ENCODE measurements at places on chromosomes 5 and 9. TPM values are rescaled to one million over a fixed set of nuclear protein-coding genes. Genes with fewer than 3 reads are reported as not detected.

The ASB6 gene
- total RNA-seq = 14.6 TPM

The ACOT12 gene
- not detected for total RNA-seq

The ALDH1B1 gene
- 10.8 TPM for total RNA-seq

The WDR38 gene
- total RNA-seq = 6.6 TPM

The MARVELD2 gene
- total RNA-seq = 26.2 TPM

DNA sequence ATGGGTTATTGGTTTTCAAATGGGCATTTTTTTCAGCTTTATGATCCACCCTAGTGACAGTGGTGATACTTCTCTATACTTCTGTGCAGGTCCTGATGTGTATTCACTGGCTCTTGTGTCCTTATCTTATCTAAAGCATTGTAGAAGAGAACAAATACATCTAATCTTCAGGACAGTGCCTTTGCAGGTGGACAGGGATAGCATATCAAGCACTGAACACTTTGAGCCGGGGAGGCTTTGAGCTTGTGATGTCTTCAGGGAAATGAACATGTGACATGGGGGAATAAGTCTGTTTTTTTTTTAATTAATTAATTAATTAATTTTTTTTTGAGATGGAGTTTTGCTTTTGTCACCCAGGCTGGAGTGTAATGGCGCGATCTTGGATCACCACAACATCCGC, 115.5 kb upstream of the KLF4 start:
- DNase-seq = no peak

- DNase-seq = no peak
Measured at GRCh38 chr9:136551401-136552116, 5.7 kb upstream of the NOTCH1 start.

- no peak for DNase-seq
Measured at GRCh38 chr9:137176302-137177182, 4.7 kb upstream of the TMEM210 start.

DNA sequence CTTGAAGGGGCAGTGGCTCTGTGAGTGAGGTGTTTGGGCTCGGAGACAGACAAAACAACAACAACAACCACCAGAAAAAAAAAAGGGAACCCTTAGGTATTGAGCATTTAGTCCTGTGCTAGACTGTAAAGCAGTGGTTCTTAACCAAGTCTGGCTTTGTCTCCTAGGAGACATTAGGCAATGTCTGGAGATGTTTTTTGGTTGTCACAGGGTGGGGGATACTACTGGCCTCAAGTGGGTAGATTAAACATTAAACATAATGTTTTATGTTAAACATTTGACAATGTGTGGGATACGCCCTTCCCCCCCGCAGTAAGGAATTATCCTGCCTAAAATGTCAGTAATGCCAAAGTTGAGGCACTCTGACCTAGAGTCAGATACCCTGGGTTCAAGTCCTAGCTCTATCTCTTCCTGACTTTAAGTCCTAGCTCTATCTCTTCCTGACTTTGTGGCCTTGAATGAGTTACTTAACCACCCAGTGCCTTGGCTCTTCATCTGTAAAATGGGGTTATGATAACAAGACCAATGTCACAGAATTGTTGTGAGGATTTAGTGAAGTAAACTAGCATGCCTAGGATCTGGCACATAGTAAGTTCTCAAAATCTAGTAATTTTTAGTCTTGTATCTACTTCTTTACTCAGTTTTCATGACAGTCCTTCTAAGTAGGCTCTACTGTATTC, 1.8 kb downstream of the TRIM32 start:
- no peak for DNase-seq

GRCh38 chr5:176371621-176372539, 6.6 kb downstream of the ARL10 start:
- no peak for DNase-seq

- no peak for DNase-seq
Measured at GRCh38 chr9:89601306-89601705, 3.5 kb upstream of the GADD45G start.

DNA sequence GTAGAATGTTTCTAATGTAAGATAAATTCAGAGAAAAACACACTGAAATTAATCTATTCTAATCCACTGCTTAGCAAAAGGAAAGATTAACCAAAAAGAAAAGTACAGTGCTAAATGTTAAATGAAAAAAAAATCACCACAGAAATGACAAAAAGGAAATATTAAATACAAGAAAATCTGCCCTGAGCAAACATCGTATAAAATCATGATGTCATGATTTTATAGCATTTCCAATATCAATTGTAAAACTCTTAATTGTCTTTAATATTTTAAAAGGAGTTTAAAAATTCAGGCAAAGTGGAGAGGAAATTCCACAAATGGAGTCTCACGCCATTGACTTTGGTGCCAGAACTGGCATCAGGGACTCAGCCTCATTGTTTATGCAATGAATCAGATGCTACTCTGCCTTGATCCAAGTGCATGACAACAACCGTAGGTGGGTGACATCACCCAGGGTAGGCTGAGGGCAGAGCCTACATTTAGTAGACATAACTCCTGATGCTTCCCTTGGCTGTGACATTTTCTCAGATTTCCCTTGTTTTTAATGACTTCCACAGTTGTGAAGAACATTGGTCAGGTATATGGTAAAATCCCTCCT, 696.8 kb downstream of the SEMA5A start:
- no peak for DNase-seq

- DNase-seq = no peak
Measured at GRCh38 chr9:132797861-132798659, 80.0 kb downstream of the AK8 start.

- DNase-seq = no peak
Measured at GRCh38 chr9:134176599-134176968, 12.2 kb upstream of the RNU6ATAC start.

DNA sequence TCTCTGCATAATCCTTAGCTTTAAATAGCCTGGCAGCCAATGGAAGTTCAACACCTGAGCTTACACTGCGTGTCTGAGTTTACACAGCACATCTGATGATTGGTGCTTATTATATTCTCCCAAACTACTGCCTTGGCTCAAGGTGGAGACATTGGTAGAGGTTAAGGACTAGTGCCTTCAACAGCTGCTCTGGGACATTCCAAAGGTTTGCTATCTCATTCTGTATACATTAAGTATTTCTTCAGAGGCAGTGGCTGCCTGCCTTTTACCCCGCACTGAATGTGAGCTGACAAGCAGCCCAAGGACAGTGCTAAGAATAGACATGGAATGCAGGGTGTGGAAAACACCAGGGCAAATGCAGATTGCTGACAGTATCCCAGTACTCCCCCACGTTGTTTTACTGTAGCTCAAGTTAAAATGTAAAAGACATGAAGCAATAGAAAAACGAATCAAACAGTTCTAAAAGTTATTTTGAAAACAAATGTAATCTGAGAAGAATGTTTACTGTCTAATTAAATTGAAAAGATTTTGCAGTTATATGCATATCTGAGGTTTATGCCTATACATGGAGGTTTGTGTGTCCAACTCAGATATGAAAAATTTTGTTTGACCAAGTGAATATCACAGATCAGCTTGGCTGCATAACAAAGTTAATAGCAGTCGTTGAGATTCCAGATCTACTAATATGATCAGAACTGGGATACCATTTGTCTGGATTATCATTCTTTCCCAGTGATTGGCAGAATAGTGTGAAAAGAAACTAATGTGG, 1.8 kb downstream of the HSPB3 start:
- DNase-seq = no peak

GRCh38 chr5:154262342-154262741, 71.8 kb downstream of the GALNT10 start:
- DNase-seq = no peak

DNA sequence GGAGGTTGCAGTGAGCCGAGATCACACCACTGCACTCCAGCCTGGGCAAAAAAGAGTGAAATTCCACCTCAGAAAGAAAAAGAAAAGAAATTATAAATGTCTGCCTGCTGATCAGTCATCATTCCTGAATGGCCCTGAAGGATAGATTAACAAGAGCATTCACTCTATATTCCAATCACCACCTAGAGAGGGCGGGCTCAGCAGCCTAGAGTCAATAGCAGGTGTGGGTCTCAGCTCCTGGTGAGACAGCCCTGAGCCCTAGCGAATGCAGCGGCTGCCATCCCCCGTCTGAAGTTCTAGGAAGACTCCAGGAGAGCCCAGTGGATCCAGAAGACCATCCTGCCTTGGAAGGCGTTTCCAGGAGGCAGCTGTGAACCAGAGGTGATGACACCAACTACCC, 12.0 kb downstream of the FBP1 start:
- no peak for DNase-seq

DNA sequence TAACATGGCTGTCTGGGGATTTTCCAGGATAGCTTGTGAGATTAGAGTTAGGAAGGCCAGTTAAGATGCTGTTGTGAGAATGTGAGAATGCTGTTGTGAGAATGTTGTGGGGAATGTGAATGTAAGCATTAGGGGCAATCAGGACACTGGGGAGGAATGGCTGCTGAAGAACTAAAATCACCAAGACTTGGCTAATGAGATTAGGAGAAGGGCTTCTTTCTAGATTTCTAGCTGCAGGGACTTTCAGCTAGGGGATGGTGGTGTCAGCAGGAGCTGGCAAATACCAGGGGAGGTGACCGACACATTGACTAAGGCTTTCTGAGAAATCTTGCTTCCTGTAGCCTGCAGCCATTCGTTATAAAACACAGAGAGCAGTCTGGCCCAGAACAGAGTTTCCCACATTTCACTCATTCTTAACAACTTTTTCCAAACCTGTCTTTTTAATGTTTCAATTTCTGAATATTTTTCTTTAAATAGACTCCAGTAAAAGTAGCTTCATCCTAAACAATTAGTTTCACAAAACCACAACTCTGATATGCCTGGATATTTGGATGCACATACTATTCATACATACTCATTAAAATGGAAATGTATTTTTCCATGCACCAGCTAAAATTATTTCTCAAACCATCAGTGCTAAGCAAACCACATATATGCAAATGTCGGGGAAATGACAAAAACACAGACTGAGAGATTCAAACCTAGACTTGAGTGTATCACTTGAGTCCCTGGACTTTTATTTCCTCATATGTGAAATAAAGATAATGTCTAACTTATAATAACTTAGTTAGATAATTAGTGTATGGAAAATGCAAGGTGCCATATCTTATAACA, 89.3 kb upstream of the TNC start:
- DNase-seq = no peak

DNA sequence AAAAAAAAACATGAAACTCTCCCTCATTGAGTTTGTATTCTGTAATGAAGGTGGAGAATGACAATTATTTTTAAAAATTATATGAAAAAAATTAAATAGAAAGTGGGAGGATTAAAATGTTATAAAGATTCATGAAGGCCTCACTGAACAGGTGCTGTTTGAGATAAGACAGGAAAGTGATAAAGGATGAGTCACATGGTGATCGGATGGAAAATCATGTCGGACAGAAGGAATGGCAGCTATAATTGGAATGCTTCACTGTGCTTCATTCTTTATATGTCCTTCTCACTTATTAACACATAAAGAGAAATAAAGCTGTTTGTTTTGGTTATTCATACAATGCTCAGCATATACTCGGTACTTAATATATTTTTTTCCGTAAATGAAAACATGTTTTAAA, 464.5 kb upstream of the RGMB start:
- no peak for DNase-seq
